ENCODE measurements at places on chromosomes 1 and 21.

GRCh38 chr21:35644523-35644922 is 415.8 kb downstream of the SETD4 start:
- DNase-seq: no peak

GRCh38 chr1:178603926-178604325 is 91.0 kb downstream of the TEX35 start:
- DNase-seq: no peak

DNA sequence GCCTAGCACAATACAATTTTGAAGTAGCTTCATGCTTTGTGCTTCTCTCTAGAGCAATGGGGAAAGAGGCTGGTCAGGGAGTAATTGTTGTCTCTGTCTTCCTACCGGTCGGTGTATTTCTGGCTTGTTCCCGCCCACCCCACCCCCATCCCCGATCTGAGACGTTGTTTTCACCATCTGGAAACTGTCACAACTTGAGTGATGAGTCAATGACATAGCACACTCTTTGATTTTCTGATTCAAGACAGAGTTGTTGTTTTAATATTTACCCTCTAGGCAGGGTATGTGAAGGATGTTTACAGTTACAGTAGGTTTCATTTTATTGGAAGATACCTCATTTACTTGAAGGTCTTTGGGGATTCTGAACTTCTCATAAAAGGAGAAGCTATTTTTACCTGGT is 7.0 kb downstream of the IL12RB2 start:
- no peak for DNase-seq

GRCh38 chr1:47631411-47631995 is 193.7 kb downstream of the FOXD2 start:
- DNase-seq: no peak

GRCh38 chr1:48697066-48697707 is 79.5 kb downstream of the BEND5 start:
- peak; percentile 72 for DNase-seq

DNA sequence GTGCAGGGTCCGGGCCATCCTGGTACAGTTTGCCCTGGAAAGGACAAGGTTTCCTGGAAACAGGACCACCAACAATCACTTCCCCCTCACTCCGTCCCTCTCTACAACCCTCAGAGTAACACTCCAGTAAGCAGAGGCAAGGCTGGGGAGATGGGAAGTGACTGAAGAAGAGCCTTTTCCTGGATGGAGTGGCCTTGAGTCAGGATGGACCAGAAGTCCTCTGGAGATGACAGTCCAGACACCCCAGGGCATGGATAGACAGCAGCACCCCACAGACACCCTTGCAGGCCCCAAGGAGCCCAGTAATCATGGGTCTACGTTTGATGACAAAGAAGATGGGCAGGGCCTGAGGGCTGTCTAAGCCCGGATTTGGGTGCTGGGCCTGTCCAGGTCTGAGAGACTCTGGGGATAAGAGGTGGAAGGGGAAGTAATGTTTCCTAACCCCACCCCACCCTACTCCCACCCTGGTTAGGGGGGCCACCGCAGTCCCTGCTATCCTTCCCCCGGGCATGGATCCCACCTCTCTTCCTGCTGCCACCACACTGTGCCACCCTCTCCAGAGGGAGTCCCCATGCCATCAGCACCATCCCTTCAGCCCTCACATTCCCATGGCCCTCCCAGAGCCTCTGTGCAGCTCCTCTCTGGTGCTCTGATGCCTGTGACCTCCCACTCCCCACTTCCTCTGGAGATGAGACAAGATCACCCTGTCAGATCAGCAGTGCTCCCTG is 7.2 kb upstream of the S100A8 start:
- no peak for DNase-seq

GRCh38 chr1:11198851-11199594 is 9.9 kb downstream of the ANGPTL7 start:
- DNase-seq: peak; percentile 41

DNA sequence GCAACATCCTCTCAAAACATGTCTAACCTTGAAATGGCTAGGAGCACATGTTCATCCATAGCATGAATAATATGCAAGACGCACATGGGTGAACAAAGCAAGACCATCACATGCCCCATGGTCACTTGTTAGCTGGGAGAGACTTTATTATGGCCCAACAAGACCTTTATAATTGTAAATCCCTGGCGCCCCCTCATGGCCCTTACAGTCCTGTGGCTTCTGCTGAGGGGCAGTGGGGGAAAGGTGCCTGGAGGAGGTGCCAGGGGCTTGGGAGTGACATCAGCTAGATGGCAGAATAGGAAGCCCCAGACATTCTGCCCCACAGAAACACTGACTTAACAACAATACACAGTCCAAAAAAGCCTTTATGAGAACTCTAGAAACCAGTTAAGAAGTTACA is 51.7 kb downstream of the CSMD2 start:
- DNase-seq: no peak

- DNase-seq: no peak
Measured at GRCh38 chr1:201656311-201657032, 117.5 kb downstream of the NAV1 start.

GRCh38 chr1:194338241-194338948 is 1152.0 kb upstream of the B3GALT2 start:
- no peak for DNase-seq

DNA sequence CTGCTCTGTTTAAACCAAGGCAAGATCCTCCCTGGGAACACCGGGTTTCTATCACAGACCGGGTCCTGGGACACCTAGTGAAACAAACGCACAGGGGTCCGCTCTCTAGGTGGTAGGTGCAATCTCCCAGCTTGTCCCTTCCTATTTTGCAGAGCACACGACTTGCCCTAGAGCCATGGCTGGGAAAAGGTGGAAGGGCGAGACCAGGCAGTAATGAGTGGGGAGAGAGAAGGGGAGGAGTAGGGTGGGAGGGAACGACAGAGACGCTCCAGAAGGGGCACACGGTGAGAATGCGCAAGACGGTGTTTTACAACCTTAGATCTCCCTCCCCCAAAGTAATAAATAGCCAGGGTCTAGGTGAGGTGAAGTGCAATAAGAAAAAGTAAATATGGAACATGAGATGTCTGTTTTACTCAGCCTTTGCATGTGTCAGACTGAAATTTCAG is 9.3 kb upstream of the ARHGAP29 start:
- DNase-seq: no peak

DNA sequence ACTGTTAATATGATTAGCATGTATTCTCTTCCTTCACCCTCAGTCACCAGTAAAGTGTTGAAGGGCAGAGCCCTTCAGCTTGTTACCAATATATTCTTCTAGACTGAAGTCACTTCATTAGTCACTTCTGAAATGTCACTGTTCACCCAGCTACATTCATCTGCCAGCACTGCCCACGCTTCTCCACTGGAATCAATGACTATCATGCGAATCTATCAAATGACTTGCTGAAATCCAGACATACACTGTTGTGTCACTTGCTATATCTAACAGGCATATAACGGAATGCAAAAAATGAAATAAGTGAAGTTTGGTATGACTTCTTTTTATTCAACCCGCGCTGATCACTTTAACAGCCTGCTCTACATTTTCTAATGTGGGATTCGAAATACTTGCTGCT is 16.1 kb downstream of the FH start:
- no peak for DNase-seq

- no peak for DNase-seq
Measured at GRCh38 chr1:201334325-201335173, 42.9 kb downstream of the TNNT2 start.

GRCh38 chr1:83102630-83103071 is 896.3 kb downstream of the TTLL7 start:
- peak; percentile 80 for DNase-seq

DNA sequence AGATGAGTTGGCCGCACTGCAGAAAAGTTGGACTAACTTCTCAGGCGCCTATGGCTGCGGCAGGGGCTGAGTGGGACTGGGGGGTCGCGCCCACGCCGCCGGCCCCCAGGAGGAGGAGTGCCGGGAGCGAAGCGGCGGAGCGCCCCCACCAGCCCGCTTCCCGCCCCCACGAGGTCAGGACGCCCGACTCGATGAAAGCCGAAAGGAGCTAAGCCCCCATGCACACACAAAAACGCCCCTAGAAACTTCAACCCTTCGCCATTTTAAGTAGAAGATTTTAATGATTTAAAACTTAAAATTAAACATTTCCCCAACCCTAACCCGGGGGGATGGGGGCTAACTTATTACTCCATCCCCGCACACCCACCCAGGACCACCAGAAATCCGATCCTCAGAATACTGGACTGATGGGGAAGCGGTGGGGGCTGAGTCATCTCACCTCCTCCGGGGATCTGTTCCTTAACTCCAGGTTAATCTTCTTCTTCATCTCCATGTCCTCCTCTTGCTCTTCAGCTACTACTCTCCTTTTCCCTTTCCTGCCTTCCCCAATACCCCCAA is 539 bp downstream of the ANP32E start:
- no peak for DNase-seq

DNA sequence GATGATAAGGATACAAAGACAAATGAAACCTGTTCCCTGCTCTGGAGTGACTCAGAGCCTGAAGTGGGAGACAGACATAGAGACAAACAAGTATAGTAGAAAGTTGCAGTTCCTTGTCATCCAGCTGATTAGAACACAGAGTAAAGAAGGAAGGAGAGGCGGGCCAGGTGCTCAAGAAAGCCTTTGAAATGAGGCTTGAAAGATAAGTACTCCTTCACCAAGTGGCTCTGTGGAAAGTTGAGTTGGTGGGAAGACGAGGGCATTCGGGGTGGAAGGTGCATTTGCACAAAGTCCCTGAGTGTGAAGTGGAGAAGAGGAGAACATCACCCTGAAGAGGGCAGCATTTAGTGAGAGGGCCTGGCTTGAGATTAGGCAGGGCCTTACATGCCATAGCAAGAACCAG is 17.0 kb downstream of the MARK1 start:
- no peak for DNase-seq

DNA sequence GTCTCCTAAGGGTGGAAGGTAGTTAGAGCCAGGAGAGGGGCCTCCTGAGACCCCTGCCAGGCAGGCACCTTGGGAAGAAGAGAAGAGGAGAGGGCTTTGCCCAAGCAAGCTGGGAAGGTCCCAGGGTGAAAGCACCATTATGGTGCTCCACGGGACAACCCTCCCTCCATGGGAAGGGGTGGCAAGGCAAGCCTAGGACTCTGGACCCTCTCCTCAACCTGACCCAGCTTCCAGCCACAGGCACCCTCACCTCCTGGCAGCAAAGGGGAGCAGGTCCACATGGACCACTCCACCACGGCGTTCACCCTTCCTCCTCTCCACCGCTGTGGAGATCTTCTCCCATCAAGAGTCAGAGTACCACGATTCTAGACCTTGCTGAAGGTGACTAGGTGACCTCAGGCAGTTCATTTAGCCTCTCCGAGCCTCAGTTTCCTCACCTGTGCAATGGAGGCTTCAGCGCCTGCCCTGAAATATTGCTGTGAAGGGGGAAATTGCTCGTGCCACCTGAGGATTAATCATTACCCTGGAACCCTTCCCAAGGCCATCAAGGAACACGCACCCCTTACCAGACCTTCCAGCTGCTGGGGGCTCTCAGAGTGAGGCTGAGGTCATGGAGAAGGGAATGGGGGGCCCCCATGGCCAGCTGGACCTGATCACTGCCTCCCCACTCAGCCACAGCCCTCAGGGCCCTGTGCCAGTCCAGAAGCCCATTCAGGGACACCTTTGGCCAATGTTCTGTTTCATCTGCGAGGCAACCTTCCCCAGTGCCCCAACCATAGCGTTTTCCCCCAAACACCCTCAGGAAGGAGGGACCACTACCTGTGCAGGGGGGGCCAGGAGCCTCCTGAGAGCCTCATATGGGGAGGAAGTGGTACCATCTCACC is 1.6 kb downstream of the RAP1GAP start:
- DNase-seq: no peak

DNA sequence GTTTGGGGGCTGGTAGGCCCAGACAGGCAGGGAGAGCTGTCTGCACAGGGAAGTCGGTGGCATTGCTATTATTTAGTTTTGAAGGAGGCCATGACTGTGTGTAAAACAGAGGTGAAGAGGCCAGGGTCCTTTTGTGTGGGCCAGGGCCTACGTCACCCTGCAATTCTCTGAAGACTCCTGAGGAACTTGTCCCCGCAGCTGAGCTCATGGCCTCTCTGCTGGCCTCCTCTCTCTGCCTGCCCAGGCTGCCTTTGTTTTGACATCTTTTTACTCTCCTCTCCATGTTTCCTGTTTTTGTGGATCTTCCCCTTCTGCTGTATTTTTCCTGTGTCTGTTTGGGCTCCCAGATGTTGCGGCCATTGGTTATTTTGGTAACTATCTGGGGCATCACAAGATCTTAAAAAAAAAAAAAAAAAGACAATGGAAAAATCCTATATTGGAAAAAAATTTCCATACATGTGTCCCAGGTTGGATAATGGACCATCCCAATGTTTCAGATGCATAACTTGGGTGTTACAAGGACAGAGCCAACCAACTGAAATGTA is 280.7 kb downstream of the RPS6KC1 start:
- no peak for DNase-seq

DNA sequence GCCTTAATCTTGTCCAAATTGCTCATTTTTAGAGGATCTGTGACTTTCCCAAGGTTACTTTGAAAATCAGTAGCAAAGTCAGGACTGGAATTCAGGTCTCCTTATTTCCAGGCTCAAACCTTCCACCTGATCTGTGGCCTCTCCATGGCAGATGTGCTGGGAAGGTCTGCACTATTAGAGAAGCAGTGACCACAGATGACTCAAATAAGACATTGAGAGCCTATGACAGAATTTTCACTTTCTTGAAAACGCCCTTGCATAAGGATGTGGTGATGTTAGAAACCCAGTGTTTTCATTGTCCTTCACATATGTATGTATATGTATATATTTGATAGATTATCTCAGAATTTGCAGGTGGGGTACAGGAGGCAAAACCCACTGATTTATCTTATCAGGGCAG is 45.3 kb downstream of the TTC39A start:
- DNase-seq: no peak

- DNase-seq: no peak
Measured at GRCh38 chr1:67273591-67273990, 34.1 kb upstream of the IL12RB2 start.

DNA sequence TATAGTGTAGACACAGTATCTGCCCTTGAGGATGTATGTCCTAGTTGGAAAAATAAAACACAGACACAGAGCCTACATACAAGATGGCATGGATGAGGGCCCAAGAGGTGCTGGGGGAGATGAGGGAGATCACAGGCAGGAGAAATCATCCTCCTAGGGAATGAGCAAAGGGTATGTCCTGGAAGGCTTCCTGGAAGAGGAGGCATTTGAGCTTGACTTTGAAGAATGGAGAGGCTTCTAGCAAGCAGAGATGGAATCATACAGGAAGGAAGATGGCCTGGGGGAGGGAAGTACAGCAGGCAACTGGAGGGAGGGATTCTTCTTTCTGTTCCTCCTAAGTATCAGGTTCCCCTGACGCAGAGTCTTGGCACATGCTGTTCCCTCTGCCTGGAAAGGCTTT is 103.3 kb downstream of the LACTBL1 start:
- DNase-seq: no peak

- no peak for DNase-seq
Measured at GRCh38 chr1:224080115-224080774, 33.7 kb upstream of the FBXO28 start.

GRCh38 chr1:207832796-207833195 is 78.1 kb downstream of the CD34 start:
- no peak for DNase-seq

DNA sequence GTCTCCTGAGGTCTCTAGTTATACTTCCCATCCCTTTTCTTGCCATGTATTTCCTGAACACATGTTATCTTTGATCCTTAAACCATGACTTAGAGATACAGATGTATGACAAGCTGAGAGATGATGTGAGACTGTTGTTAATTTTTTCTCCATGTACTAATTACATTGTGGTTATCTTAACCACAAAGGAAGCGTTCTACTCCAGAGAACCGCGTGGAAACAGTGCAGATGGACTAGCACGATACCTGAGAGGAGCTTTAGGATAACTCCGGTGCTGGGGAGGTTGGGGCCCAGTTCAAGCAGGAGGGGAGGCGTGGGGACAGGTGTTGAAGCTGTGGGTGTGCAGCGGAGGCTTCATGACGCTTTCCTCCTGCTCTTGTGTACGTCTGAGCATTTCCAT is 17.5 kb downstream of the PDE9A start:
- no peak for DNase-seq

All from NCI-H748 treated with DMSO at 0.1 percent for 48 hours (cell line).